ENCODE measurements at places on chromosomes 6 and 20.

DNA sequence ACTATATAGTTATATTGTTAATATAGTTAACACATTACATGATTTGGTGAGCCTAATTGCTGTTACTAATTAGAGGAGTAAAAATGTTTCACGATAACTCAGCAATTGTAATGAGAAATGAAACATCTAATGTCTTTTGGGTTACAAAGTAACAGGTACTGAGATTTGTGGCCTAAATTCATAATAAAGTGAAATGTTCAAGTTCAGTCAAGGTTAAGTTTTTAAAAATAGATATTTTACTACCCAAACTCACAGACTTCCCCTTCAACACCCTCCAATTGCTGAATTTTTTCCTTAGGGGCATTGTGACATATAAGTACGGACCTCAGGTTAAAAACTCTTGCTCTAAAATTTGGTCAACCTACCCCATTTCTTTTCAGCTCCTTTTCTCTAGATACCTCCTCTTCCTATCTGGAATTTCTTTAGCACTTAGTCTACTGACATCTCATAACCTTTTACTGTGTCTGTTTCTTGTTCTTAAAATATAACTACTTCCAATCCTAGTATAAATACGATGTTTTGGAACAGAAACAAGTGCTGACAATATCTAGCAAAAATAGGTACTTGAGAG, 112.3 kb upstream of the PRSS16 start:
- no peak for DNase-seq

- DNase-seq, result no peak
These were observed 1.3 kb upstream of the RUNX2 start for GRCh38 chr6:45326698-45327417.

GRCh38 chr20:53914091-53914780, 156.2 kb downstream of the BCAS1 start:
- DNase-seq, result peak; percentile 77

- peak; percentile 90 for DNase-seq
These were observed 27.2 kb upstream of the BTBD3 start for GRCh38 chr20:11890331-11891076.

DNA sequence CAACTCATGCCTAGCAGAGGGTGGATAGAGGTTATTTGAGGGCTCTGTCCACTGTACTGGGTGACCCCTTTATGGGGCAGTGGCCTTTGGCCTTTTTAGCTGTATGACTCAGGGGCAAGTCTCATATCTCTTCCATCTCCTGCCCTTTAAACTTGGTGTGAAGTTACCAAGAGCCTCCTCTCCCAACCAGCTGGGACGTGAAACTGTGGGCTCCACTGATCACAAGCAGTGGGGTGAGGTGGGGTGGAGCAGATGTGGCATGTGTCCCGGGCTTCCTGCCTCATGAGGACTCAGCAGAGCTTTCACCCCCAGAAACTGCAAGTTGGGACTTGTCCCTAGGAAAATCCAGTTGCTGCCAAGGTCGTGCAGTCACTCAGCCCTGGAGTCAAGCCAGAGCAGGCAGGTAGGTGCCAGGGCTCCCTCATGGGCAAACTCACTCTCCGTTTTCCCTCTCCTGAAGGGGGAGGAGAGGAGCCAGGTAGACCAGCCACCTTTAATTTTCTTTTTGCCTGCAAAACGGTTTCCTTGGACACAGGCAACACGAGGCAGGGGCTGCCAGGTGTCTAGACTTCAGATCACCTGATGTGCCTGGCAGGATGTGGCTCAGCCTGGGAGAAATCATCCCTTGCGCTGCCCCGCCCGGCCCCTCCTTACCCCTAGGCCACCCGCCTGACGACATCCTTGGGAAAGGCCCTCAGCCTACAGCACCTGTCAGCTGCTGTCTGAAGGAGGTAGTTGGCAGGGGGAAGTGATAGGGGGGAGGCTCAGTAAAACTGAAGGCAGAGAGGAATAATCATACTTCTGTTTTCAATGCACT, 4.0 kb downstream of the CDKN1A start:
- DNase-seq, result no peak

DNA sequence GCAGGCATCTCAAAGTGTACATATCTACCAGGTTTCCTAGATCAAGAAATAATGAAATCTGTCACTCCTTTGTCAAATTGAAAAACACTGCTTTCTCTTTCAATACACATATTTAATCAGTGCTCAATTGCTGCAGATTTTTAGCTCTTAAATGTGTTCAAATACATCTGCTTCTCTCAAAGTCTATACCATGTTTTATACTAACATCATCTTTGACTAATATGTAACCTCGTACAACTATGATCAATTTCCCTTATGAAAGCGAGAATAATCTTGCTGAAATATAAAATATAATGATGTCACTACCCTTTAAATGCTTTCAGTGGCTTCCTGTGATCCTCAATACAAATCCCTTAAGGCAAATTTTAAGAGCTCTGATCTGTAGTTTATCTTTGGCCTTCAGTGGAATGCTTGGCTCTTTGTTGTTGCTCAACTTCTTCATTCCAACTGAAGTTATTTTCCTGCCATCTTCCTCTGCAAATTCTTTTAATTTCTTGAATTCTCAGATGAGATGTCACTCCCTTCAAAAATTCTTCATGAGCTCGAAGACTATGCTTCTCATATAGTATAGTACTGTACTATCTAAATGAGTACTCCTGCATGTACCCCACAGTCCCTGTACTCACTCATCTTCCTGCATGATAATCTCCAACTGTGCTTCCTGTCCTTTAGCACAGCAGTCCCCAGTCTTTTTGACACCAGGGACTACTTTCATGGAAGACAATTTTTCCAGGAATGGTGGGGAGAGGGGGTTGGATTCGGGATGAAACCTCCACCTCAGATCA, 545.1 kb upstream of the GJE1 start:
- peak; percentile 85 for DNase-seq

DNA sequence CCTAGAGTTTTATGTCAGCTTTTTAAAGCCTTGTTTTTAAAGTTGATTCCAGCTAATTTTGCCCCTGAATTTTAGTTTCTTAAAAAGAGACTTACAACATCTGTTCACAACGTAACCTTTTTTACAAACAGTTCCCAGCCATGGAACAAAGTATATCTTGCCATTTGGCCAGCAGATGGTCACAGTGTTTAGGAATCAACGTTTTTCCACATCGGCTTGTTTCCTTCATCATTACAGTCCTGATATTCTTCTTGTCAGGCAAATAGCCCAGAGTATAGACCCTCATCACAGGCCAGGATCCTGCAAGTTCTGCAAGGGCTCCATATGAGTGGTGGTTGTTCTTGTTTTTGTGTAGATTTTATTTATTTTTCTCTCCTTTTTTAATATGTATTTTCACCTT, 341.7 kb upstream of the HTR1E start:
- DNase-seq, result no peak

GRCh38 chr20:12961725-12962124, 47.0 kb upstream of the SPTLC3 start:
- DNase-seq, result no peak

DNA sequence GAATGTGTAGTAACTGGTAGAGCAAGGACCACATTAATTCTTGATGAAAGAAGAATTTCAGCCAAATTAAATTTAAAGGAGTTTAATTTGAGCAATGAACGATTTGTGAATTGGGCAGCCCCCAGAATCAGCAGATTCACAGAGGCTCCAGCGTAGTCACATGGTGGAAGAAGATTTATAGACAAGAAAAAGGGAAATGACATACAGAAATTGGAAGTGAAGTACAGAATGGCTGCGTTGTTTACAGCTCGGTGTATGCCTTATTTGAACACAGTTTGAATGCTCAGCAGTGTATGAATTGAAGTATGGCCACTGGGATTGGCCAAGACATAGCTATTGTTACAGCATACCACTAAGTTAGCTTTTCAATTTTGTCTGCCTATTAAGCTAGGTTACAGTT, 173.6 kb upstream of the ARG1 start:
- no peak for DNase-seq

DNA sequence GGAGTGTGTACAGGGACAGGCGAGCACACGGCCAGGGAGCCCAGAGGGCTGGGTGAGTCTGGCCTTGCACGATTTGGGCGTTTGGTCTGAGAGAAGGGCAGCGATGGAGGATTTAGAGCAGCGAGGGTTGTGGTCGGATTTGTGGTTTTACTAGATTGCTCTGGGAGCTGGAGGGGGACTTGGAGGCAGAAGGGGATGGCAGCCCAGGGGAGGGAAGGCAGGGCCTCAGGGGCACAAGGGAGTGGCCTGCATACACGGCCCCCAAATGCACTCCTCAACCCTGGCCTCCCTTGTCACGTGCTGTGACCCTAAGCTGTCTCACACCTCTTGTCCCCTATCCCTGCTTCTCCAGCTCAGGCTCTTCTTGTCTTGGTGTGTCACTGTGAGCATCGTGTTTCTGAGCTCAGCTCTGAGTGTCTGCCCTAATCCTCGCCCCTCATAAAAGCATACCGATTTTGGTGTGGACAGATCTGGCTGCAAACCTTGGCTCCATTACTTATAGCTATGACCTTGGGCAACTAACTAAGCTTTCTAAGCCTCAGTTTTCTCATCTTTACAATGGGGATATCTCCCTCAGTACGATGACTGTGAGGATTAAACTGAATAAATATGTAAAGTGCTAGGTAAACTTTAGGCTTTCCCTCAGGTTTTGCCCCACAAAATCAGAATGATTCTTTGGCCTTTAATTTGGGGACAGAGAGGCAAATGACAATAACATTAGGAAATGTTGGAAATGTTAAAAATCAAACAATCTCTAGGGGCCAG, 120.1 kb upstream of the ARMC2 start:
- DNase-seq, result no peak

GRCh38 chr20:58075586-58076345, 152.7 kb downstream of the ANKRD60 start:
- no peak for DNase-seq

GRCh38 chr6:142822842-142823241, 122.1 kb downstream of the HIVEP2 start:
- DNase-seq, result no peak

DNA sequence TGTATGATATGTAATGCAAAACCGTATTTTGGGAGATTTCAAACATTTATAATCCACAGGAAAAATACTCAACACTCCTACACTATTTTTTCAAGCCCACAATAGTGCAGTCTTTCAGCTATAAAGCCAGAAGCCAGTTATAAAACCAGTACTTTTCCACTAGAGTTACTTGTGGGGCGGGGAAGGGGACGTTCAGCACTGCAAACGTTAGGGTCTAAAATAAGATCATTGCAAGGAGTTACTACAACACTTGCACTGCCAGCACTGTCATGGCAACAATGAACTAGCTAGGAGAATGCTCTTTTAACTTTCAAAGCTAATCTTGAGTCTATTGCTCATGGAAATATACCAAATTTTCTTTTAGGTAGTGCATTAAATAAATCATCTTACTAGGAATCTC, 14.7 kb downstream of the SESN1 start:
- DNase-seq, result no peak

- no peak for DNase-seq
These were observed 78.0 kb upstream of the NHSL1 start for GRCh38 chr6:138577151-138577915.

GRCh38 chr6:155381673-155382337, 67.5 kb upstream of the TFB1M start:
- peak; percentile 82 for DNase-seq

DNA sequence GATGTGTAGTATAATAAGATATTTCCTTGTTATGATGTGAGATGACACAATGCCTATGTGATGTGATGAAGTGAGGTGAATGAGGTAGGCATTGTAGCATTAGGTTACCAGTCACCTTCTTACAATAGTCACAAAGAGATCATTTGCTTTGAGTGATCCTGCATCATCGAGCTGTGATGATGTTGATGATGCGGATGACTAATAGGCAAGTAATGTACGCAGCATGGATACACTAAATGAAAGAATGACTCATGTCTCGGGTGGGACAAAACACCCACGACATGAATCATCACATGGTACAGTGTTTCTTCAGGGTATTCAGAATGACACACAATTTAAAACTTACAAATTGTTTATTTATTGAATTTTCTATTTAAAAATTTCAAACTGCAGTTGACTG, 806.3 kb upstream of the GJE1 start:
- peak; percentile 98 for DNase-seq

DNA sequence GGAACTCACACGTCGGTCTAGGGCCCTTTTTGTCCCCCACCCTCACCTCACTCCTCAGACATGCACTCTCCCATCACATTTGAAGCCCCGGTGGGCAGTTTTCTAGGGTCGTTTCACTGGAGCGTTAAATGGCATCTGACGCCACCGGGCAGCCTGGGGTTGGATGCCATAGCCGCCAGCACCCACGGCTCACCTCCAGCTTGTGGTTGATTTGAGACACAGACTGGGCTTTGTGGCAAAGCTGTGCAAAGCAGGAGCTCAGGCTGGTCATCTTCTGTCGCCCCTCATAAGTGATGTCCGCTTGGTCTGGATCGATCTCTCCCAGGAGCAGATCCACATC, 530 bp downstream of the GOPC start:
- DNase-seq, result no peak

GRCh38 chr6:113221850-113222249, 635.3 kb upstream of the MARCKS start:
- DNase-seq, result no peak

- DNase-seq, result no peak
These were observed 6.0 kb downstream of the PNLDC1 start for GRCh38 chr6:159806021-159806458.

DNA sequence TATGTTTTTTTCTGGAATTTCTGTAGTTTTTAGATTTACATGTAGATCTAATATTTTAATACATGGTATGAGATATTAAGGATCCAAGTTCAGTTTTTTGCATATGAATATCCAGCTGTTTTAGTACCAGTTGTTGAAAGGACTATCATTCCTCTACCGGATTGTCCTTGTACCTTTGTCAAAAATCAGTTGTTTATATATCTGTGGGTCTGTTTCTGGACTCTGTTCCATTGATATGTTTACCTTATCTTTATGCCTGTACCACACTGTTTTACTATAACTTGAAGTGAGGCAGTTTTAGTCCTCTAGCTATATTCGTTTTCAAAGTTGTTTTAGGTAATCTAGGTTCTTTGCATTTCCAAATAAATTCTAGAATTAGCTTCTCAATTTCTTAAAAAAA, 47.7 kb downstream of the CBFA2T2 start:
- no peak for DNase-seq

- no peak for DNase-seq
These were observed 191.5 kb downstream of the LRFN2 start for GRCh38 chr6:40395698-40396076.

- no peak for DNase-seq
These were observed 95.5 kb upstream of the TRAF3IP2 start for GRCh38 chr6:111701146-111701545.

DNA sequence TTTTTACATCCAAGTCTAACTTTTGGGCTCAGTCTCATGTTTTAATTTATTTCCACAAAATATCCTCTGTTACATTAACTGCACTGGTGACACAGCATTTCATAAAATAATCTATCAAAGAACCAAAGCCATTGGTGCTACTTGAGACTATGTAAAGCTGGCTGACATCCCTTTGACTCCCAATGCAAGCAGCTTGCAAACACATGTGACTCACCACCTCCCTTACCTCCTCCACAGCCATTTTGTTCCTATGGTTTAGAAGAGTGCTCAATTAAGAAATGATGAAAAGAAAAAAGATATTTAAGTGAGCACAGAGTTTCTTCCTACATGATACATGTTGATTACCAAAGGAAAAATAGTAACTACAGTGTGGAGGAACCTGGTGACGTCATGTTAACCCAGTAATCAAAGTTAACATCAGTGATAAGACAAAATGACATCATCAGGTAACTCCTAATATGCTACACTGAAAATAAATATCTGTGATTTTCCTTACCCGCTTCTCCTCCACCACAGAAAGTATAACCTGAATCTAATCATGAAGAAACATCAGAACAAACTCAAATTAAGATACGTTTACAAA, 53.3 kb upstream of the LGSN start:
- DNase-seq, result no peak

GRCh38 chr20:48026981-48027592, 241.8 kb upstream of the SULF2 start:
- DNase-seq, result no peak

Measured in fibroblast of skin of abdomen (primary cell).